Left kidney (tissue), 8 donors: ENCODE measurements at places on chromosomes 1 and 21. TPM values are rescaled to one million over a fixed set of nuclear protein-coding genes. Genes with fewer than 3 reads are reported as not detected.

- DNase-seq = no peak
These were observed 121.6 kb downstream of the SYT2 start for GRCh38 chr1:202588503-202589189.

The NR1I3 gene
- polyA plus RNA-seq = 3.6 TPM

DNA sequence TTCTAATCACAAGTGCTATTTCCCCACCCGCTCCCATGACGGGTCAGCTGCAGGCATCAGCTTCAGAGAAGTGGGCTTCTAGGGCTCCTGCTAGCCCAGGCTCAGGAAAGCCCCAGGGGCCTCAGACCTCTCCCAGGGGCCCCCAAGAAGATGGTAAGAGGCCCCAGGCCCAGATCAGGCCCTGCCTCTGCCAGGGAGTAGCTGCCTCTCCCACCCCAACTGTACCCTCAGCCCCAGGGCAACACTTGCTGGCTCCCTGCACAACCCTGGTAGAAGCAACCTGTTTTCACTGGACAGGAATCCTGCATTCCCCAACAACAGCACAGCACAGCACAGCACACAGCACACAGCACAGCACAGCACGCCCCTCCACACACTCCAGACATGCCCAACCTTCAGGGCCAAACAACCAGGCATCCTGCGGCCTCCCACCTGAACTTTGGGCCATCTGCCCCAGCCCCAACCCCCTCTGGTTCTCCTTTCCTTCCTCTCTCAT is 6.5 kb downstream of the BLACAT1 start:
- no peak for DNase-seq

The RAP1GAP gene
- polyA plus RNA-seq = 20.2 TPM

- no peak for DNase-seq
These were observed 21.8 kb downstream of the KDM4A start for GRCh38 chr1:43671626-43672330.

- DNase-seq = peak; percentile 75
These were observed at the start of gene AGO3 for GRCh38 chr1:35930593-35931445. Gene AGO3 (plus strand): TSS chr1:35931105. CDS start chr1:35931427, 322 bp downstream.

The SLC30A10 gene
- 0.23 TPM for polyA plus RNA-seq

The KRTAP19-1 gene
- not detected for polyA plus RNA-seq

- DNase-seq = no peak
These were observed 58.9 kb downstream of the LRRC40 start for GRCh38 chr1:70146488-70146887.

DNA sequence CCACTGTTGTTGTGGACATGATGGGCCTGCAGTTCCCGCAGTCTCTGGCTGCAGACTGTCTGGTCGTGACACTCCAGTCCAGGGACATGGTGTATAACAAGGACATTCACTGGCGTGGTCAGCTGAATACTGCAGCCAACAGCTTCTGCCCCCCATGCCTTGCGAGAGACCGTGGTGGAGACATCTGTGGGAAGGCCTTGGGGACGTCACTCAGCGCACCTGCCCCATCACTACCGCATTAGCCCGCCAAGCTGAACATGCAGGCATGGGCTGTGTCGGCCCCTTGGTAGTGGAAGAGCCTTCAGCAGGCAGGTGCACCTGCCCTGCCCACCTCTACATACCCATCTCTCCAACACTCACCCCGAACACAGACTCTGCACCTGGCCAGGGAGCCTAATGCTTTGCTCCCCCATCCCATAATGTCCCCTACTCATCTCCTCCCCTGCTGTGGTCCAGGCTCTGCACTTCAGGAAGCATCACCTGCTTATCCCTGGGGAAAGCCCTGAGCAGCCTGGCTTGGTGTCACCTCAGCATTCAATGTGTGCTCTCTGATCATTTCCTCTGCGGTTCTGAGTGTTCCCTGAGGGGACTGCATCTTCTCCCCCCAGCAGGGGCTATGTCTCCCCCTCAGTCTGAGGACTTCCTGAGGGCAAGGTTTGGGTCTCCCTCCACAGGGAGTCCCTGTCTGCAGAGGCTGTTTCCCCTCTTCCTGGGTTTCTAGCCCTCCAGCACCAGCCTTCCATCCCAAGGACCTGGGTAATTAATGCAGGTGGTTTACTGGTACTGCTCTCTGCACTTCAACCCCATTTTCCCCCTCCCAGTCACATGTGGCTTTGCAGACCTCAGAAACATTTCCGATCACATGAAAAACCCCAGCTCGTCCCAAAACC is 3.2 kb downstream of the PGLYRP4 start:
- DNase-seq = no peak

The CCT8 gene
- 312 TPM for polyA plus RNA-seq

The PHGDH gene
- 263 TPM for polyA plus RNA-seq

DNA sequence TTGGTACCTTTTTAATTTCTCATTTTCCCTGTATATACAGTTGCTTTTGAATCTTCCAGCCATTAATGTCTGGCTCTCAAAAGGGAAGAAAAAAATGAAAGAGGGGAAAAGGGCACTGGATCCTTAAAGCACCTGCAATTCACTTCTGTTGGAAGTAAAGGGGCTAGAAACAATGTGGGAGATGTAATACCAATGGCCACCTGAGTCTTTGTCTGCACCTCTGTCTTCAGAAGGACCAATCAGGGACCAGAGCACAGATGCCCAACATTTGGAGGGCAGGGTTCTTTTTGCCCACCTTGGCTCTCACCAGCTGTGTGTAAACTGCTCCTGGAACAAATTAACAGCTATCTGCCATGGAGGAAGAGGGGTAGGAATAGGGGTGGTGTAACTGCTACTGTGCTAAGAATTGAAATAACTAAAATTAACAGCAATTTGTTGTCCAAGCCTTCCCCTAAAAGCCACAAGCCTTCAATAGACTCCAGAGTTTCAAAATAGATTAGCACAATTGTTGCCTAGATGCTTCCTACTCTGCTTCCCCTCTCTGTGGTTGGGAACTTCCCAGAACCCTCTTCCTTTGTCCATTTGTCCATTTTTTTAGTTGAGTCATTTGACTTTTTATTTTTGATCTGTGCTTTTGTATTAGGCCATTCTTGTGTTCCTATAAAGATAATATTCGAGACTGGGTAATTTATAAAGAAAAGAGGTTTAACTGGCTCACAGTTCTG is 11.5 kb upstream of the LRRC8B start:
- no peak for DNase-seq

The GDAP2 gene
- polyA plus RNA-seq = 19.6 TPM

The S100A7A gene
- polyA plus RNA-seq = not detected

GRCh38 chr1:17301767-17302166 is 6.2 kb upstream of the PADI4 start:
- DNase-seq = no peak

The URB2 gene
- 8.7 TPM for polyA plus RNA-seq

The CD5L gene
- not detected for polyA plus RNA-seq

GRCh38 chr1:210232511-210233215 is at the start of gene SERTAD4:
Gene SERTAD4 (plus strand): TSS chr1:210232796. CDS start chr1:210237961, 5,165 bp downstream.
- no peak for DNase-seq

GRCh38 chr1:218361298-218362065 is 16.3 kb downstream of the TGFB2 start:
- no peak for DNase-seq

The HPCAL4 gene
- polyA plus RNA-seq = 0.96 TPM

The TAS1R1 gene
- not detected for polyA plus RNA-seq

DNA sequence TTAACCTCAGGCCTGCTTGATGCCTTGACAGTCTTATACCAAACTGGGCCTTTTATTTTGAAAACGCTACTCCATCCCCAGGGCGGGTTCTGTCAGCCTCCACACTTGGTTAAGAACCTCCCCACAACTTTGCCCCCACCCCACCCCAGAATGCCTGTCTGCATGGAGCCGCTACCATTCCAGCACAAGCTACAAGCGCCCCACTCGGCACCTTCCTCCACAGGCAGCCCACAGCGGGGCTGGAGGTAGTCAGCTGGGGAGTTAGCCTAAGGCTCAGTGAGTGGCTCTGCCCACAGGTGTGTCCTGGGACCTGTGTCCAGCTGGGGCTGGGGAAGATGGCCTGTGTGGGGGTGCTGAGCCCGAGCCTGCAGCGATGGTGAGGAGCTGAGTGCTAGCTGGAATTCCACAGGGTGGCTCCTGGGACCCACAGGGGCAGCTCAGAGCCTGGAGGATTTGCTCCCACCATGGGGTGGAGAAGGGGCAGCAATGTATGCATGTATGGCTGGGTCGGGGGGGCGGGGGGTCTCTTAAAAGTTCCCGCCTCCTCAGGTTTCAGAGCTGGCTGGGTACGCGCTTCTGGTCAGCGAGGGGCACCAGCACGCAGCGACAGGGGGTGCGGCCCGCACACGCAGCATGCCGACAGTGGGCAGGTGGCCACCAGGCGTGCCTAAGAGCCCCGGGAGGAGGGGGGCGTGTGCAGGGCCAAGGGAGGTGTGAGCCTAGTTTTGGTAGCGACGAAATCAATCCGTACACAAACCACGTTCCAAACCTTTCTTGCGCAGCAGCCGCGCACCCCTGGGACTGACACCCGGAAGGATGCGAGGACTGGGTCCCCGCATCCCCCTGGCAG is 917 bp downstream of the ETNK2 start:
- no peak for DNase-seq

The PFKFB2 gene
- polyA plus RNA-seq = 27.3 TPM
